ENCODE measurements at places on chromosomes 13 and 19.

GRCh38 chr19:40444825-40445312 is 734 bp upstream of the SERTAD3 start:
- no peak for DNase-seq

- DNase-seq: no peak
Observed at GRCh38 chr13:29505950-29506349, 89.5 kb downstream of the SLC7A1 start.

DNA sequence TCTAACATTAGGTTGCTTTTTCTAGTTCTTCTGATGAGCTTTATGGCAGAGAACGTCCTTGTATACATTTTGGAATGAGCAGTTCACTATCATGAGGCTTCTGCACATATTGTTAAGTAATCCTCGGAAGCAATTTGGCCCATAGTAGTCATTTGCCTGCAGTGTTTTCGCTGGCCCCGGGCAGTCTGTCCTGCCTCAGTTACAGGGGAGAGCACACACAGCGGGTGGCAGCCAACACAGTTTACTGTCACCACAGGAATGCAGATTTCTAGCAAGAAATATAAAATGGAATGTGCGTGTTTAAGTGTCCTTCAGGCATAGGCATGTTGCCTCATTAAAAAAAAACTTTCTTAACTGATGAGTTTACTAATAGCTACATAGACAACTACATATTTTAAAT is 71.5 kb upstream of the GJB6 start:
- DNase-seq: no peak

DNA sequence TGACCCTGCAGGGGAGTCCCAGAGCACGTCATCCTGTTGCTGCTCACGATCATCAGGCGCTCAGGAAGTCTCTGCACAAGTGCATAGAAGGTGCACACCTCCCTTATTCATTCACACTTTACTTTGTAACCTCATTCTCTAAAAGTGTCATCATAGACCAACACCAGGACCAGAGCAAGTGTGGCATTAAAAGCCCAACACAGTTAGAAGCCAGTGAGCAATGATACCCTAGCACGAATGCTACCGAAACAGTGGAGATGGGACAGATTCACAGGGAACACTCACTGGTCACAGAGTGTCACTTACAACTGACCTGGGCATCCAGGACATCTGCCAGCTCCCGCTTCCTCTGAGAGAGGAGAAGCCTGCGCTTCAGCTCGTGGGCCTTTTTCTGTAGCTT is 17.0 kb downstream of the HAUS8 start:
- DNase-seq: no peak

- no peak for DNase-seq
Observed at GRCh38 chr19:13669780-13670355, 94.5 kb upstream of the MRI1 start.

GRCh38 chr19:32873247-32873959 is 3.8 kb upstream of the SLC7A9 start:
- no peak for DNase-seq

DNA sequence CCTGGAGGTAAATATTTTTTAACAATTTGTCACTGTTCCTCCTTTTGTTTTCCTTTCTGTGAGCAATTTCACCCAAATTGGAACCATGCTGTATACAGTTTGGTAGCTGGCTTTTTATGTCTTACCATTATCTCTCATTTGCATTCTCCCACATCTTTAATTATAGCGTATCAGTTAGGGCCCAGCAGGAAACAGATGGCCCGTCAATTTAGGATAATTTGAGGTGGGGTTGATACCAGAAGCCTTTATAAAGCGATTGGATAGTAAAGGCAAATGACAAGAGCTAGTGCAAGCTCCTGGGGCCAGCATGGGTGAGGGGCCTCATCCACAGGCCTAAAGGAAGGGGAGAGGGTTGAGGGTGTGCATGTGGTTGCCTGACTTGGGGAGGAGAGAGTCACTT is 3.8 kb upstream of the IFNL4 start:
- DNase-seq: no peak

DNA sequence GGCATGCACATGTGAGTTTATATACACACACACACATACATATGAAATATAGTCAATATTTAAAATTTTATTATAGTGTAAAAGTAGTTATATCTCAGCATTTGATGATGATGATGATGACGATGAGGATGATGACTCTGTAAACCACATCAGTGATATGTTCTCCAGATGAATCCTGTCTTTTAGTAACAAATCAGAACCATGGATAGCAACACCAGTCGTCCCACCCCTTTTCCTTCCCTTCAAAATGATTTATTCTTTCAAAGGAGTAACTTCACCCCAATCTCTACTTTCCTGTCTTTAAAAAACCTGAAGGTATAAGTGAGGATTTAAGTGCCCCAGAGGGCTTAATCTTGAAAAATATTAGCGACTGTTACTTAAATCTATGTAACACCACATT is 74.1 kb downstream of the DCLK1 start:
- no peak for DNase-seq

- DNase-seq: no peak
Observed at GRCh38 chr19:54077334-54077733, 3.8 kb downstream of the TARM1 start.

DNA sequence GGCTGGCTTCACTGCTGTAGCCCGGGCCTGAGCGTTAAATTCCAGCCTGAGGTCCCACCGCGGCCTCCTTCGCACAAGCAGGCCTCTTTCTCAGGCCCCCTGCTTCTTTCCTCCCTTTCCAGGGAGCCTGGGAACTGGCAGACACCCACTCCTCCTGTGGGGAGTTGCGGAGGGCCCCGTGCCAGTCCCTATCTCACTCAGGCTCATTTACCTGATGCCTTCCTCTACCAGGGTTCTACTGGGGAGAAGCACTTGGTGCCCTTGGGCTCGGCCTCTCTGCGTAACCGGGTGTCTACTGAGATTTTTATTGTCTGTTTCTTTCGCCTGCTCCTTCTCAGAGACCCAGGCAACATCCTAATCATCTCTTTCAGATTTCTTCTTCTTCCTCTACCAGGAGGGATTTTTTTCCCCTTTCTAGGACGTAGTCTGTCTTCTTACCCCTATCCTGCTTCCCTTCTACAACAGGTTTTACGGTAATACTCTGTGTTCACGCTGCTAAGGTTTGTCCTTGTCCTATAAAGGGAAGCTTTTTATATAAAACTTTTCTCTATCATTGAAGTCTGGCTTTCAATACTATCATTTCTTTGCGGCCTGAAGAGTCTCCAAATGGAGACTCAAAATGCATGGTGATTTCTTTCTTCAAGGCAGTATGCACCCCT is 135.4 kb upstream of the GPR12 start:
- no peak for DNase-seq

- DNase-seq: no peak
Observed at GRCh38 chr19:33129901-33130300, 2.0 kb upstream of the WDR88 start.

DNA sequence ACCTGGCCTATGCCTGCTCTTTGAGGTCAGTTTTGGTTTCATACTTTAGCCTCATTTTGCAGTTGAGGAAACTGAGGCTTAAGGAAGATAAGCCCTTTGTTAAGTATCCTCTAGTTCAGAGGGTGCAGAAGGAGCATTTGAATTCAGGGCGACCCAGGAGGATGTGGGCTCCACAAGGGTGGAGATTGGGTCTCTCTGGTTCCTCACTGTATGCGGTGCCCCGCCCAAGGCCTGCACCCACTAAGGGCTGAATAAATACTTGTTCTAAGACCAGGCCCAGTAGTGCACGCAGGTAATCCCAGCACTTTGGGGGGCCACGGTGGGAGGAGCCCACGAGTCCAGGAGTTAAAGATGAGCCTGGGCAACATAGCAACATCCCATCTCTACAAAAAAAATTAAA is 768 bp upstream of the SLC44A2 start:
- DNase-seq: no peak

DNA sequence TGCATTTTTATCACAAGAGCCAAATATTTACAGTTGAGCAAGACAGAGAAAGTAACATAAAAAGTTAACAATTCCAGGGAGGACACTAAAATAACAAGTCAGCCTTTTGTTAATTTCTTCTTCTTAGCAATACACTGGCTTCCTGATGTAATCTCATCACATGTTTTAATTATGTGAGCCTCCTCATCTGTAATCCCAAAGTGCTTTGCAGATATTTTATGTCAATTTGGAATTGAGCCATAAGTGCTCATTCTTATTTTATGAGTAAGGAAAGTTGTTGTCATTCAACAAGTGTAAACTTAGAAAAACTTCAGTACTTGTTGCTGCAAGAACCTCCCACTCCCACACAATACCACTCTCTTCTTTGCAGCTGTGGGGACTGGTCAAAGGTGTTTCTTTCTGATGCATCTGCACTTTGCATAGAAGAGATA is 223.6 kb downstream of the GPC6 start:
- no peak for DNase-seq

- DNase-seq: no peak
Observed at GRCh38 chr19:3480383-3481091, at the start of gene SMIM24. TSS of gene SMIM24 (minus strand) at chr19:3480525. CDS start at chr19:3480463, 62 bp downstream.

- no peak for DNase-seq
Observed at GRCh38 chr13:113816254-113816929, 47.5 kb downstream of the GAS6 start.

- no peak for DNase-seq
Observed at GRCh38 chr13:113783966-113784644, 25.1 kb downstream of the TMEM255B start.

DNA sequence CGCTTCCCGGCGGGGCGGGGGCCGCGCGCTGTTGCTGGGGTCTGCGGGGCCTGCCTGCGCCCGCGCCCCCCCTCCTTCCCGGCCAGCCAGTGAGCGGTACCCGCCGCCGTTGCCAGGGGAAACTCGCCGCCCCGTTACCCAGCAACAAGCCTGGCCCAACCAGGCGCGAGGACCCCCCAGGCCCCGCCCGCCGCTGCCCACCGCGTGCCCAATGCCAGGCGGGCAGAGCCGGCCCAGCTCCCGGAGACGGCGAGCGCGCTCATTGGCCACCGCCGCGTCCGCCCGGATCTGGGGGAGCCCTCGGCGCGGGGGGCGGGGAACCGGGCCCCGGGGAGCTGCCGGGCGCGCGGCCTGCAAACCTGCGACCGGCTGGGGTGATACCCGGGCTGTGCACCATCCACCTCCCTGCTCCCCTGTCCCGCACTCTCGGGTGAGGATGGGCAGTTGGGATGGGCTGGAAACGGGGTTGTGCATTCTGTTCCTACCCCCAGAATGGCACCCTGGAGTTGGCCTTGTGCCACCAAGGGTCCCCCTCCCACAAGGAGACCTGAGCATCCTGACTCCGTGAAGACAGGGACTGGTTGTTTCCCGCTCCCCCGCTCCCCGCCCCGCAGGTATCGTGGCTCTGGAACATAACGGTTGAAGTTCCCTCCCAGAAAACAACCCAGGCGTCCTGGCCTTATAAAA is 8.8 kb upstream of the BBC3 start:
- DNase-seq: no peak

GRCh38 chr19:14517446-14517839 is 754 bp downstream of the DNAJB1 start:
- DNase-seq: no peak

DNA sequence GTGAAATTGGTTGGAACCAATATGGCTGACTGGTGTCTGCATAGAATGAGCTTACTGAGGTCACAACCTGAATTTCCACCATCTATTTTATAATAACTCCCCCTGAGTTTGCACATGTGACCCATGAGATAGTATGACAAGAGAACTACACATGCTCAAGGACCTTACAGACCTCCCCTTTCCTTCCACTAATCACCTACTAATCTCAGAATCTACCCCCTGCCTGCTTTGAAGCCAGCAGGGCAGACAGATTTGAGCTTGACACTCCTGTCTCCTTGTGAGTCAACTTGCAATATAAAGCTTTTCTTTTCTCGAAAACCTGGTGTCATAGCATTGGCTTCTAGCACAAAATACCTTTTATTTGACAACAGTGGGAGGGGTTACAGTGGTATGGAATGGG is 248.4 kb downstream of the RFC3 start:
- no peak for DNase-seq

GRCh38 chr13:28476919-28477708 is 17.8 kb downstream of the FLT1 start:
- DNase-seq: no peak

All from Panc1 (cell line).